ENCODE measurements at places on chromosomes 2 and 18.

GRCh38 chr2:203553784-203554183 is 18.7 kb upstream of the RAPH1 start:
- no peak for DNase-seq

DNA sequence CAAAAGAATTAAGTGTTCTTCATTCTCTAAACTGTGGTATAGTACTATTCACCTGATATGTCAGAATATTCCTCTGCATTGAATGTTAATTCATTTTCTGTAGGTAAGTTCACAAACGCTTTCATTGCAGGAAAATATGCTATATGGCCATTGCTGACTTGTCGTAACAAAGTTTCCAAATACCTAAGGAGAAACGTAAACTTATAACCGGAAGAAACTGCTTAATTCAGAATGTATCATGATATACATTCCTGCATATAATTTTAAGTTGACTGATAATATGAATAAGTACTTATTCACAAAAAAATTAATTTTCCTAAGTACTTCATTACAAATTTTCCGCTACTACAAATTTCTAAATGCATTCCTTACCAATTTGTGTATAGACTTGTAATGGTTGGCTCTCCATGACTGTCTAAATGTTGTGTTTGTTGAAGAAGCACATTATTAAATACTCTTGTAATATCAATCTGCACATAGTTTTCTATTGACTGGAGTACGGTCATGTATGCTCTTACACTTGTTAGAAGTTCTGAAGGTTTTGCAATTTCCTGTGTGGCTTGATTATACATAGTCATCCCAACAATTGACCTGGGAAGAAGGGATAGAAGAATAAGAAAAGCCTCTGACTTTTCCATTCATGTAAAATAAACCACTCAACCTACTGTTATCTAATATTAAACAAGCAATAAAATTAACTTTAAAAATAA is 85.4 kb downstream of the NCKAP1 start:
- DNase-seq = no peak

- DNase-seq = peak; percentile 25
These were observed 316 bp downstream of the FKBP7 start for GRCh38 chr2:178478130-178478438.

DNA sequence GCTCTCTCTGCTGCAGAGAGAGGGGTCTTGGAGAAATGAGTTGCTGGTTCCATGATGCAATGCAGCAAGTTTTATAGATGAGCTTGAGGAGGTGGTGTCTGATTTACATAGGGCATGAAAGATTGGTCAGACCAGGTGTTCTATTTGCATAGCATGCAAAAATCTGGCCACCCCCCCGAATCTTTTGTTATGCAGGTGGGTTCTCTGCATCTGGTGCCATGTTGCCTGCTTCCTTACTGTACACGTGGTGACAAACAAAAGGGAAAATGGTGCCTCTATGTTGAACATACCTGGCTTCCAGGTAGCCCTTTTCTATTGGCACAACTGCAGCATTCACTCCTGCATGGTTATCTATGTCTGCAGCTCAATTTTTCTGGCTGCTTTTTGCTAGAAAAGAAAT is 169.4 kb downstream of the GALNT1 start:
- DNase-seq = no peak

GRCh38 chr2:109080109-109080508 is 48.9 kb upstream of the SH3RF3 start:
- no peak for DNase-seq
